Keratinocyte (primary cell): ENCODE measurements at places on chromosomes 11 and 22.

DNA sequence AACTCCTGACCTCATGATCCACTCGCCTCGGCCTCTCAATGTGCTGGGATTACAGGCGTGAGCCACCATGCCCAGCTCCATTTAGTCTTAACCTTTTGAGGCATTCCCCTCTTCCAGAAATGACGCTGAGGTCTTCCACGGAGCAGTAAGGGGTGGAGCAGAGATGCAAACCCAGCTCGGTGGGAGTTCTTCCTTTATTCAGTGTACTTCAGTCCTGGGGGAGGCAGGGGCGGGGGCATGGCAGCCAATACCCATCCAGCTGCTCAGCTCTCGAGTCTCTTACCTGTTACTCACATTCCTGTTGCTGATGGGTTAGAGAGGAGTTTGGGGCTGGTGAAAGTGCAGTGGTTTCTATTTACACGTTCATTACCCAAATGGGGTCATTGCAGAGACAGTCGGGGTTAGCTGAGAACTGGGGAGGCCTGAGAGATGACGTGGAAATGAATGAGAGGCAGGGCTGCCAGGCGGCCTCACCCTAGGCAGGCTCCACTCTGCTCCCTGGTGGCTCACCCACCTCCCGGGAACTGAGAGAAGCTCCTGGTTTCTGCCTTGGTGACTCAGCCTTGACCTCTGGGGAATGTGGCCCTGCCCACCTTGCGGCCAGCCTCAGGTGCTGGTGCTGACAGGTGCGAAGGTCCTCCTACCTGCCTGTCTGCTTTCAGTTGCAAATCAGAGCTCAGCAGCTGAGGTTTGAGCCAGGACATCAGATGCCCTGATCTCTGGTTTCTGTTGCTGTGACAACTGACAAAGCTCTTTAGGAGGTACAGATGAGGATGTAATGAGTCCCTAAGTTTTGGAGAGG is 13.4 kb upstream of the ST14 start:
- DNase-seq = peak; percentile 80

GRCh38 chr11:84420271-84420670 is 1134.1 kb upstream of the CCDC90B start:
- DNase-seq = no peak

DNA sequence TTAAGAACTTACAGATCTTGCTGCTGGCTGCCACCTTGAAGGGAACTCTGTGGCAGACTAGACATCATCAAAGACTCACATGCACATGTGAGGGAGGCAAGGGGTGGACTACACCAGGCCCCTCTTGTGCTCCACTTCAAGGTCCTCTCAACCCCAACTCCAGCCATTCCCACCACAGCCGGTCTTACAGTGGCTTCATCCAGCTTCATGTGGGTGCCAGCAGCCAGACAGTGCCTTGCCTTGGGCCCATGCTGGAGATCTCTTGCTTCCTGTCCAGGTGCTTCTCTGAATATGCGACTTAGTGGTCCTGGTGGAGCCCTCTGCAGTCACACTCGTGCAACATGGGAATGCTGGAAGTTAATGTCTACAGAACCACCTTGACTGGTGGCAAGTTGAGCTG is 44.6 kb upstream of the WNT7B start:
- DNase-seq = no peak

- DNase-seq = no peak
Observed at GRCh38 chr11:88594274-88594950, 256.9 kb upstream of the CTSC start.

- DNase-seq = no peak
Observed at GRCh38 chr11:62708793-62709192, 1.3 kb downstream of the GNG3 start.

DNA sequence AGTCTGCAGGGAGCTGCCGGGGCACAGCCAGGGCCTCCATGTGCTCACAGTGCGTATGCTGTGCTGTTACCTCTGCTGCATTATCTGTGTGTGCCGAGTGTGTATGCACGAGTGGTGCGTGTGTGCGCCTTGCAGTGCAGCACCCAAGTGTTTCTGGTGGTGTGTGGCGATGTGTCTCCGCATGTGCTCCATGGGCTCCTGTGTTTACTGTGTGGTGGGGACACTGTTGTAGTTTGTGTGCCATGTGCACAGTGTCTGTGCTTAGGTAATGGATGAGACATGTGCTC is 31.4 kb downstream of the KCNC1 start:
- no peak for DNase-seq

DNA sequence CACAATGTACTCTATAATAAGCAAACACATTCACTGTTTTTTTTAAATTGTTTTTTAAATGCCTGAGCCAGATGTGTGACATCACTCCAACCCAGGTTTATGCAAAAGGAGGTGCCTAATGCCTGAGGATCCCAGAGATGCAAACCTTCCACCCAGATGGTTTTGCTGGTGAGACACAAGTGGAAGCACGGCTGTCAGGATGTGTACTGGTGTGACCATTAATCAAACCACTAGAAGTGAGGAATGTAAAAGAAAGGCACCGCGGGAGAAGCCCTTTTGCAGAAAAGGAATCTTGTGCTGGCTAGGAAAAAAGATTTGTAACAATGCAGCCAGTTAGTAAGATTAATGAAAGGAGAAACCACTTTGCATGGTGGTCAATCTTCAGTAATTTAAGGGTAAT is 407.4 kb downstream of the LARGE1 start:
- no peak for DNase-seq
